NCI-H774 (cell line): ENCODE measurements at places on chromosomes 2 and 18.
A peak's percentile ranks its signal among the peaks of the same experiment; 100 is the strongest.

DNA sequence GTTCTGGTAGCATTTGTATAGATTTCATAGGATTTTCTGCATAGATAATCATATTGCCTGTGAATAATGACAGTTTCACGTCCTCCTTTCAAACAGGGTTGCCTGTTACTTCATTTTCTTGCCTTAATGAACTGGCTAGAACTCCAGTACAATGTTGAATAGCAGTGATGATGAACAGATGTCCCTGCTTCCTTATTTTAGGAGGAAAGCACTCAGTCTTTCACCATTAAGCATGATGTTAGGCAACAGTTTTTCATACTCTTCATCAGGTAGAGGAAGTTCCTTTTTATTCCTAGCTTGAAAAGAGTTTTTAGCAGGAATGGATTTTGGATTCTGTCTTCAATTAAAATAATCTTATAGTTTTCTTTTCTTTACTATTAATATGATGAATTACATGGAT, 39.7 kb downstream of the C2orf76 start:
- no peak for DNase-seq

DNA sequence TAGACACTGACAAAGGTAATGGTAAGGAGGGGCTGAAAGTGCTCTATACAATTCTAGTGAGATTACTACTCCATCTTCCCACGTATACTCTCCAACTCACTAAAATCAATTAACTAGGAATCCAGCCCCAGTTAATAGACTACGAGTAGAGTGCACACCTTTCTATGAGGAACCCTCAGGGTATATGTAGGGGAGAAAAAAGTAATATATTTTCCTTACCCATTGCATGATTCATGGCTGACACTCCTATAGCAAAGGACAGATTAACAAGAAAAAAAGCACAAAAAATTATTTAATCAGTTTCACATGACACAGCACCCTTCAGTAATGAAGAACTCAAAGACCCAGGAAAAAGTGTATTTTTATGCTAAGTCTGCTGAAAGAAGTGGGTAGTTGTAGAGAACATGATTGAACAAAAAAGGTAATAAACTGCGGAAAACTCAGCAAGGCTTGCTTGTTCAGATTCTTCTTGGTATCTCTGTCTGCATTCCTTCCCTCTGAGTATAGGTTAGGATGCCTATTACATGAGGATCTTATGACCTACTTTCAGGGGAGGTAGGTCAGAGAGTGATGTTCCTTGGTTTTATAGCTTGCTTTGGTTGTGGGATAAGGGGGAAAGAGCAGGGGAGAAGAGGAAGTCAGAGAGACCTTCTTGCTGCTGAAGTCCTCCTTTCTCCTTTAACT, 342.0 kb upstream of the DLGAP1 start:
- DNase-seq: no peak

DNA sequence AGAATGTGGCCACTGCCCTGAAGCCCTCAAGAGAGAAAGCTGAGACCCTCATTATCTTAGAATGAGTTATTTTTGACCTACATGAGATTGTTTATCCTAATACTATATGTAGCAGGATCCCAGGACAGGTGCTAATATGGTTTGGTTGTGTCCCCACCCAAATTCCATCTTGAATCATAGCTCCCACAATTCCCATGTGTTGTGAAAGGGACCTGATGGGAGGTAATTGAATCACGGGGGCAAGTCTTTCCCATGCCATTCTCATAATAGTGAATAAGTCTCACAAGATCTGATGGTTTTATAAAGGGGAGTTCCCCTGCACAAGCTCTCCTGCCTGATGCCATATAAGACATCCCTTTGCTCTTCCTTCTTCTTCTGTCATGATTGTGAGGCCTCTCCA, 76.8 kb downstream of the CCBE1 start:
- no peak for DNase-seq

DNA sequence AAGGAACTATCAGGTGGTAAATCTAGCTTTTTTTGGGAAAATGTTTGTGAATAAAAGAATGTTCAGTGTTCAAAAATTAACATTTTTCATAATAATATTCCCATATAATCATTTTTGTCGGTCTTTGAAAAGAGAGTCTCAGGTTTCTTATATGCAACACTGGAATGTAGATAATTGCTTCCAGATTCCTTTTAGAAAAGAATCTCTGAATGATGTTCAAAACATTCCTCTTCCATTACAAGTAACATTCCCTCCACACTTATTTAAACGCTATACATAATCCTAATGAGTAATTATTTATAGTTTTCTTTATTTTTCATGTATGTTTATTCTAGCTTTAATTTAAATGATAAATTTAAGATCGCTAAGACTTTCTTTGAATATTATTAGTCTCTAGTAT, 7.0 kb downstream of the ZSWIM2 start:
- DNase-seq: no peak

- DNase-seq: no peak
Measured at GRCh38 chr2:236715077-236715476, 145.5 kb downstream of the ACKR3 start.

DNA sequence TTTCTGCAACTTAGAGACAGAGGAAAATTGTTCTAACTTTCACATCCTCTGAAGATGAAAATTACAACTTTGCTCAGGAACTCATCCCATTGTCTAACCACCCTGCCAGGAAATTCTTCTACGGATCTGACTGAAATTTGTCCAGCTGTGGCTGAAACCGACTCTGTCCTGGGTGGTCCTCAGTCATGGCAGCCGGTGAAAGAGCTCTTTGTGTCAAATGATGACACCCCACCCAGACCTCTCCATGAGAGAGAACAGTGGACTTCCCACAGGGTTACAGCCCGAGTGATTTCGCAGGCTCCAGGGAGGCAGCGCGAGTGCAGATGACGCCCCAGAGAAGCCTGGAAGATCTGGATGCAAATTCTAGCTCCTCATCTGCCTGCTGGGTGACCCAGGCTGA, 65.1 kb upstream of the TRIB2 start:
- no peak for DNase-seq

DNA sequence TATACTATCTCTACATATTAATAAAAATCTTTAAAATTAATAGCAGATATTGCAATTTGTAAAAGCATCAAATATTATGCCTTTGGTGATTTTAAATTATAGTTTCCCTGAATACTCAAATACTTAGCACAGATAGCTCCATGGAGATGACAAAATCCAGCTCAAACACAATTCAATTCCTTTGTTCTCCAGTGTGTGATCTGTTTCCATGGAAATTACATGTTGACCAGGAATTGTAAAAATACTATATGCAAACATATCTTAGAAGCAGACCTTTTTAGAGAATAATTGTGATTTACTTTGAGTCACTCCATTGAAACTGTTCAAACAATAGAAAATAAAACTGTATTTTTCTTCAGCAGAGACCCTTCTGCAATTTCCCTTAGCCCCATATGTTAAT, 68.3 kb downstream of the FAM161A start:
- peak; percentile 65 for DNase-seq

- DNase-seq: peak; percentile 53
Measured at GRCh38 chr2:9001229-9001628, 2.3 kb downstream of the MBOAT2 start.

- no peak for DNase-seq
Measured at GRCh38 chr2:239535413-239536144, 134.8 kb upstream of the HDAC4 start.

DNA sequence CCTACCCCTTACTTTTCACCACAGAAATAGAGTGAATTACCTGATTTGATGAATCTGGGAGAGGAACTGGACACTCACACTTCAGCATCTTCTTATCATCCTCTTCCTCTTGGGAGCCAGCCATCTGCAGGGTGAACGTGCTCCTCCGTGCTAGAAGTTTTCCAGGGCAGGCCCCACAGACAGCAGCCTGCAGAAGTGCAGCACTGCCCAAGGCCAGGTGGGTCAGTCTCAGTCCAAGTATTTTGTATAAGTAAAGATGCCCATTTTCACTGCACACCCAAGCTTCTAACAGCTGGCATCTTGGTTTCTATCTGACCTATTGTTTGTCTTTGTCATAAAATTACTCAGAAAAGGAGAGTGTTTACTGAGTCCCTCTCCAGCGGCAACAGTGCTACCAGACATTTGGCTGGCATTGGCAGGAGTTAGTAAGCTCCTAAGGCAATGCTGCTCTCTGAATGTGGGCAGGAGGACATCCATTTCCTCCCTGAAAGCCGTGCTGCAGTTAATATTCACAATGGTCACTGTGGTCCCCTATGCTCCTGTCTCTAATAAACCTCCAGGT, 222.6 kb upstream of the CTAGE1 start:
- no peak for DNase-seq

GRCh38 chr2:234290671-234291070, 206.2 kb downstream of the ARL4C start:
- DNase-seq: no peak

GRCh38 chr2:146985753-146986152, 859.1 kb upstream of the ACVR2A start:
- no peak for DNase-seq

GRCh38 chr2:214261683-214262082, 149.2 kb upstream of the VWC2L start:
- DNase-seq: no peak

DNA sequence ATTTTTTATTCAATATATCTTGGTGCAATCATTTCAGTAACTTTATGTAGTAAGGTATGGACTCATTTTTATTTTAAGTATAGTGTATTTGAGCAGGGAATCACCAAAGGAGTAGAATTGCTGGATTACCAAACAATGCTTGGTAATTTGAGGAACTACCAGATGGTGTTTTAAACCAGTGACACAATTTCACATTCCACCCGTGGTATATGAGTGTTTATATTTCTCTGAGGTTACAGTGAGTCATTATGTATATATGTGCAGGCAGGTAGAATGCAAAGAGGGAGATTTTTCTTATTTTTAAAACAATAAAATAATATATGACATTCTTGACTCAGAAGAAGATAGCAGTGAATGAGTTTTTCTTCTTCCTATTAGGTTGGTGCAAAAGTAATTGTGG, 596.9 kb downstream of the DCC start:
- DNase-seq: no peak

DNA sequence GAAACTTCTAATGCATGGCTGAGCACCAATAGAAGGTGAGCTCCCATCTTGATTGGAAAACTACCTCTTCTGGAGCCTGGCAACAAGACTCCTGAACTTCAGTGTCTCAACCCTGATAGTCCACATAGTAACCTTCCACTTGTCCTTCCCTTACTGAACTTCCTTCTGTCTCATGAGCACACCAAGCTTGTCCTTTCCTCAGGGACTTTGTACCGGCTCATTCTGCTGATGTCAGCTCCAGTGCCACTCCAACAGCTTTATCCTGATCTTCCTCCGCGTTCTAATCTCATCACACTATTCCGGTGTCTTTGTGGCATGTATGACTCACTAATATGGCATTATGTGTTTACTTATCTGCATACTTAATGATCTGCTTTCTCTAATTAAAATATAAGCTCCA, 862.0 kb upstream of the ID2 start:
- DNase-seq: no peak

DNA sequence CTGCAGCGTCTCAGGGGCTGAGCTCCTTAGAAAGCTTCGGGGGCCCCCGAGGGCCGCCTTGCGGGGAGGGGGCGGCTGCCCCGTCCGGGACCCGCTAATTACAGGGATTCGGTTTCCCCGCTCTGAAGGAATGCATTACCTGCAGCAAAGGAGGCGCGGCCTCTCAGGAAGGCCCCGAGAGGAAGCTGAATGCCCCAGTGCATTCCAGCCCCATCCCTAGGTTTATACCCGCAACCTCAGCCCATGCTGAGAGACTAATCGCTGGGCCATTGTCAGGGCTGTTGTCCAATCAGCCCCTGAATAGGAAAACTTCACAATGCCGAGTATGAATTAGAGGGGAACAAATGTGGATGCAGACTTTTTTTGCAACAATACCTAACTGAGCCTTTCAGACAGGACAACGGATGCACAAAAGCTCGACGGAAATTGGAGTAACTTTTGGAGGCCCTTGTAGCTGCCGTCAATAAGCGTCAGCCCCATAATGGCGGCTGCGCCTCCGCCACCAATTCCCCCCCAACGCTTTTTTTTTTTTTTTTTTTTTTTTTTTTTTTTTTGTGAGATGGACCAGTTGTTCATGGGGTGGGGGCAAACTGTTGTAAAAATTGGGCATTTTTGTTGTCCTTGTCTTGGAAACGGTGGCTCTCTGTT, 138.6 kb upstream of the SIX3 start:
- DNase-seq: no peak

GRCh38 chr2:200369886-200370285, 63.4 kb downstream of the SPATS2L start:
- no peak for DNase-seq

DNA sequence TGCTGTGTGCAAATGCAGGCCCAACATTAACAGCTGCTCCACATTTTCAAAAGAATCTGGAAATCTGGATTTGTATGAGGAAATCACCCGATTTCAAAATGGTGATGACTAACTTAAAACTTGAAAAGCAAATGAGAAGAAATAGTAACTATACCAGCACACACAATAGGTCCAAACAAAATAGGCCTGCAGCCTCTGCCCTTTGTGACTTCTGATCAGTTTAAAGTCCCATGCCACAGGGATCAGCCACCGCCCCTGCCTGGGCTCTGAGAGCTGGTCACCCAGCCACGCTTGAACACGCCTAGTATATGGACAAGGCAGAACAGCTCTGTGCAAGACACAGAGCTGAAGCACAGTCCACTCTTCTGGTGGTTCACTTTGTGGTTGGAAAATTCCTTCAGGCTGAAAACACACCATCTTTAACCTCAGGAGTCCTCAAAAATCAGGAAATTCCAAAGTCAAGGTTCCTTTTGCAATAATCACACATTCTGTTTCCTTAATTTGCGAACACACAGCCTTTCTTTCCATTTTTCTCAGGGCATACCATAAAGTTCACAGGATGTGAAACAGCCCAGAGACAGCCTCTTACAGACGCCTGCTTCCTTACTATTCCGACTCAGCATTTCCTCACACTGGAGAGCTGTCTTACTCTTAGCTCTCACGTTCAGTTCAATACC, 150.1 kb upstream of the RIOK3 start:
- DNase-seq: no peak

DNA sequence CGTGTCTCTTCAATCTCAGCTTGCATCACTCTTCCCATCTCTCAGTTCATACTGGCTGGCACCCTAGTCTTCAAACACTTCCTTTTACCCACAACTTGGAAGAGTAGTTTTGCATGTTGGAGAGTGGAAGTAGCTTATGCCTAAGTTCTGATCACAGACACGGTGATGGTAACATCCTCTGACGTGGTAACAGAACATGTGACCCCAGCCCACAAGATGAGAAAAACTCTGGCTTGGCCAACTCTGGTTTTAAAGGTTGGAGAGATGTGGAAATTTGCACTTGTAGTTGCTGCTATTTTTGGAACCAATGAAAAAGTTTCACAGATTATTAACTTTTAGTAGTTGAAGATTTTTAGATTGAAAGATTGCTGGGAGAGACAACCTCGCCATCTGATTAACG, 155.4 kb upstream of the SLC35G4 start:
- no peak for DNase-seq

- DNase-seq: peak; percentile 47
Measured at GRCh38 chr18:33870059-33870458, 292.0 kb downstream of the ASXL3 start.

DNA sequence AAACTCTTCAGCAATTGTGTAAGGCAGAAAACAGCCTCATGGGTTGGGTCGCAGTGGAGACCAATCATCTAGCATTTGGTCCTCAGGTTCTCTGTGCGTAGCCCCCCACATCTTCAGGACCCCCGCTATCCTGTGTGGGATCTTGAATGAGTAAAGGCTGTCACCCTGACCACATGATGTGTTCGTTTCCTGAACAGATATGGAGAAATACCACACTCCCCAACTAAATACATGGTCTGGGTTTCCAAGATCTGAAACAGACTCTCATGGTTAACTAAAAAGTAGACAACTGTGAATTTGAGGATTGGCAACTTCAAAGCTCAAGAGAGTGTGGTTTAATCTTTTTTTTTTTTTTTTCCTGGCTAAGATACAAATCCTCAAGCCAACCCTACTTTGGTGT, 23.2 kb downstream of the DOCK10 start:
- no peak for DNase-seq

GRCh38 chr18:23228102-23229061, 93.1 kb downstream of the CABLES1 start:
- DNase-seq: no peak
